ENCODE measurements at places on chromosomes 1 and 21. TPM values are rescaled to one million over a fixed set of nuclear protein-coding genes. Genes with fewer than 3 reads are reported as not detected.

SLC2A5 gene
- 0.29 TPM for total RNA-seq

DNA sequence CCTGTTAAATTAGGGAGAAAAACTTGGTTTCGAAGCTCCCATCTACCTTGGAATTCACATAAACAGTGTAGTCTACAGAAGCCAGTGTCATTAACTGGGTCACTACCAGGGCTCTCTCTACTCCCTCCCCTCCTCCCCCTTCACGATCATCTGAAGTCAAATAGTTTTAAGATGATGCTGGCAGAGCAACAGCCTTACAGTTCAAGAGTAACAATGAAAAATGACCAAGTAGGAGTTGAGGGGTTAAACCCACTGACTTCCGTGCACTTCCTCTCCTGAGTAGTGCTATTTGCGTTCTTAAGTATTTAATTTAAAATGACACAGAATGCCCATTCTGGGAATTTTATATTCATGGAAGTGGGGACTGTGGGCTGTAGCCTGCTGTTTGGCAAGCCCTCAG, 236.9 kb downstream of the SIPA1L2 start:
- DNase-seq, result no peak

GRCh38 chr1:218249338-218250140, 35.6 kb upstream of the RRP15 start:
- DNase-seq, result no peak

- no peak for DNase-seq
Observed at GRCh38 chr1:182702826-182703524, 18.6 kb upstream of the RGS8 start.

- DNase-seq, result no peak
Observed at GRCh38 chr1:63888984-63889383, 115.2 kb downstream of the ROR1 start.
